CD4-positive, alpha-beta T cell treated with Interleukin-2 at 100 ng/mL for 4 hours (primary cell): ENCODE measurements at places on chromosomes 6 and 20.

DNA sequence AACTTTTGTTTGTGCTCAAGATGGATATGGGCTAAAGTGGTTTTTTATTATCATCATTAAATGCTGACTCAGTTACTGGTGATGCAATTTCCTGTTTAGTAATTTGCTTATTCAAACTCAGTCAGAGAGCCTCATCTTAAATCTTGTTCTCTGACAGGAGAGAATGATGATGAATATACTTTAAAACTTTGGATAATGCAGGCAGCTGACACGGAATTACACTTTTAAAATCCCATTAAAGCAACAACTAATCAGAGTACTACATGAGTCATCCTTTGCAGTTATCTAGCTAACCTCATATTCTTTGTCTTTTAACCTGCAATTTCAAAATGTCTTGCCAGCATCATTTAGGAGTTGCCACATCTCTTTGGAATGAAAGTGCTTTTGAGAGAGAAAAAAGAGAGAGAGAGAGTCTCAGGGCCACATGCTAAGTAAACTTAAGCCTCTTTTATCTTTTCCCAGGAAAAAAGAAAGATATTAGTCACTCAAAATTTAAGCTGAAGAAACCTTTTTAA lies 9.2 kb upstream of the C6orf141 start:
- no peak for DNase-seq

DNA sequence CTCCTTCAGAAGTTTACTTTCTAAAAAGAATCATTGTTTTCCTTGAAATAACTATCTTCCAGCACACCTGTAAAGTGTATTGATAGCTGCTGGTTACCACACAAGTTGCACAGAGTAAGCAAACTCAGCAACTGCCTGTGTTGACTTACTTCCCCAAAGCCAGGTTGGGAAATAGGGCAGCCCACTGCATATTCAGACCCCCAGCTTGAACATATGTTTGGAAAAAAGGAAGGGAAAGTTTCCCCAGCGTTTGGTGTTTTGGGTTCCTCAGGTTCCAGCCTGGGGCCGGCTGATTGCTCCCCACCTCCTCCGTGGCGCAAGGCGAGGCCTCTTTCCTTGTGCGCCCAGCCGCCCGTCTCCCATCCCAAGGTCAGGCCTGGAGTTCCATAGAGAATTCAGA lies 70.1 kb upstream of the QKI start:
- no peak for DNase-seq

- no peak for DNase-seq
These were observed 139.2 kb upstream of the ECI2 start for GRCh38 chr6:4274382-4275082.

DNA sequence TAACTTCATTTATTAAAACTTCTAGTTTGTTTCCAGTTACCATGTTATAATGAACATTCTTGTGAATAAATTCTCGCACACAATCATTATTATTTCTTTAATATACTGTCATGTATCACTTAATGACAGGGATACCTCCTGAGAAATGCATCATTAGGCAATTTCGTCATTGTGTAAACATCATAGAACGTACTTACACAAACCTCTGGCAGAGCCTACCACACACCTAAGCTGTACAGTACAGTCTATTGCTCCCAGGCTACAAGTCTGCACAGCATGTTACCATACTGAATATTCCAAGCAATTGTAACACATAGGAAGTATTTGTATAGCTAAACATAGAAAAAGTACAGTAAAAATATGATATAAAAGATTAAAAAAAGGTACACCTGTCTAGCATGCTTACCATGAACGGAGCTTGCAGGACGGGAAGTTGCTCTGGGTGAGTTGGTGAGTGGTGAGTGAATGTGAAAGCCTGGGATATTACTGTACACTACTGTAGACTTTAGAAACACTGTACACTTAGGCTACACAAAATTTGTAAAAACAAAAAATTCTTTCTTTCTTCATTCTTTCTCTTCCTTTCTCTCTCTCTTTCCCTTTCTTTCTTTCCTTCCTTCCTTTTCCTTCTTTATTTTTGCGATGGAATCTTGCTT lies 268.2 kb upstream of the SOX4 start:
- no peak for DNase-seq

- DNase-seq: peak; percentile 88
These were observed 38.3 kb downstream of the ARHGAP18 start for GRCh38 chr6:129671442-129672340.

DNA sequence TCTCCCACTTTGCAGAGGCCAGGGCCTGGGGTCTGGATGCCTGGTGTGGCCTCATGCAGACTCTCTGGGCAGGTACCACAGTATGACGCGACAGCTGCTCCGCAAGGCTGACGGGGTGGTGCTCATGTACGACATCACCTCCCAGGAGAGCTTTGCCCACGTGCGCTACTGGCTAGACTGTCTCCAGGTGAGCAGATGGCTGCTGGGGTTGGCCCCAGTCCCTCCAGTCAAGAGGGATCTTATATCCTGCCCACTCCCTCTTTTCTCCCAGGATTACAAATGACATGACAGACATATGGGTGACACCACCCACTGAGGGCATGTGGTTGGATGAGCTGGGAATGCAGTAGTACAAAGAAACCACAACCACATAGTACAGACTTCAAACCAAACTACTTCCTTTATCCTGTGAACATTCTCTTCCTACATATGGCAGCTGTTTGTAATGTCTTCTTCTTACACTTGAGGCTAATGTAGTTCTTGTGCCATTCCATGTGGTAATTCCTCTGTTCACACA lies 29.9 kb downstream of the RAB44 start:
- DNase-seq: peak; percentile 2

GRCh38 chr20:21719592-21720214 lies 14.2 kb downstream of the PAX1 start:
- peak; percentile 32 for DNase-seq

DNA sequence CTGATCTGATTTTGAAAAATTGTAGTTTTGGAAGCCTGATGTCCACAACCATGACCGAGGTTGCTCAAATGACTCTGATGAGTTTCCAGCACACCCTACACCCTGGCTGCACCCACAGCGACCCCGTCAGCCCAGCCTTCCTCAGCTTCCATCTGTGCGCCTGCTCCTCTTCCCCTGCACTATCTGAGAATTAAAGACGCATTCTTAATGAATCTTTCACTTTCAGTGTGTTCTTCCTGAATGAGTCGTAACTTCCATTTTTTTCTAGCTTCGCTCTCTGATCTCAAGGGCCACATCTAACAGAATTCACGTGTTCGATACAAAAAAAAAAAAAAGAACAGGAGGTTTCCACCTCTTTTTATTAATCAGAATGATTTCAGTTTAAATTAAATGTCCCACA lies 21.3 kb upstream of the RREB1 start:
- peak; percentile 50 for DNase-seq

- no peak for DNase-seq
These were observed 201.2 kb upstream of the MYLIP start for GRCh38 chr6:15927531-15928225.

- no peak for DNase-seq
These were observed 6.4 kb downstream of the HINT3 start for GRCh38 chr6:125962900-125963497.

DNA sequence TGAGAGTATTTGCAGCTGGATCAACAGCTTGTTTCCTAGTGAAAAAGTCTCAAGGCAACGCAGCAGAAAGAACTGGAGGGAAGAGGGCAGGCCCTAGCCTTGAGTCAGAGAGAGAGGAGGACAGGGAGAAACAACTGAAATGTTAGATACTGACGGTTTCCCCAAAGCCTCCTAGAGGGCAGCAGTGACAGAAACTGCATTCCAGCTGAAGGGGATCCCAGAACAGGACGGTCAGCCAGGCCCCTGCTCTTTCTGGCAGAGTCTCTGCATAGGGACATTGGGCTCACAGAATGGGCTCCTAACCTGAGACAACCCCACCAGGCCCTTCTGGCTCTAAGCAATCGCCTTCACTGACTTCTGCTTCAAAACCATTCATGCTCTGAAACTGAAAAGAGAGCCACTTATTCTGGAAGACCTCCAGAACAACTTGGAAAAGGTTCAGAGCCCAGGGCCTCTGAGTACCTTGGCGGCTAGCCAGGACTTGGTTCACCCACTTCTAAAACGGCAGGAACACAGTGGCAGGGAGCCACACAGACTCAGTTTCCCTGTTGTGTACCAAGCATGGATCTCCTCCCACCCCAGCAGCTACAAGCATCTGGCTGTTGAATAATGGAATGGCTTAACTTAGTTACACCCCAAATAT lies 72.9 kb downstream of the PSMB1 start:
- no peak for DNase-seq

- DNase-seq: no peak
These were observed 5.8 kb downstream of the KIAA0319 start for GRCh38 chr6:24640166-24640565.

GRCh38 chr6:116010386-116010785 lies 50.3 kb downstream of the FRK start:
- no peak for DNase-seq

GRCh38 chr6:147204843-147205311 lies 660 bp downstream of the STXBP5 start:
- peak; percentile 30 for DNase-seq

DNA sequence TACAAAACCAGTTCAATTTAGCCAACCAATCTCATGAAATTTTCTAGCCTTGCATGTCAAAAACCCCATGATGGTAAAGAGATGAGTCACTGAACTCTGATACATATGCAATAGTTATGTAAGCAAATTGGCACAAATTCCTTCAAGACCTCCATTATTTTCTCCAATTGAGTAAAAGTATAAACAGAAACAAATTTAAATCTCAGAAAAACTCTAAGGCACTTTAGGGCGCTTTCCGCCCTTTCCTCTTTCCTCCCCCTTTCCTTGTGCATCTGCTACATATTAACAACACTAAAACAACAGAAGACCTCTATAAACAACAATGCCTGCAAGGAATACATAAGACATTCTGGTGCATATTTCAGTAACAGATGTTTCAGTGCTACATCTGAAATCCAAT lies 48.5 kb downstream of the KIF13A start:
- DNase-seq: no peak

GRCh38 chr6:10861086-10861485 lies 20.8 kb downstream of the GCM2 start:
- no peak for DNase-seq

GRCh38 chr20:9321007-9321406 lies 193.4 kb upstream of the LAMP5 start:
- no peak for DNase-seq

- DNase-seq: no peak
These were observed 27.9 kb upstream of the SGK1 start for GRCh38 chr6:134345789-134346188.

- no peak for DNase-seq
These were observed 54.9 kb downstream of the PRR18 start for GRCh38 chr6:166253281-166253681.

GRCh38 chr6:105951322-105951721 lies 134.8 kb upstream of the PRDM1 start:
- DNase-seq: no peak

DNA sequence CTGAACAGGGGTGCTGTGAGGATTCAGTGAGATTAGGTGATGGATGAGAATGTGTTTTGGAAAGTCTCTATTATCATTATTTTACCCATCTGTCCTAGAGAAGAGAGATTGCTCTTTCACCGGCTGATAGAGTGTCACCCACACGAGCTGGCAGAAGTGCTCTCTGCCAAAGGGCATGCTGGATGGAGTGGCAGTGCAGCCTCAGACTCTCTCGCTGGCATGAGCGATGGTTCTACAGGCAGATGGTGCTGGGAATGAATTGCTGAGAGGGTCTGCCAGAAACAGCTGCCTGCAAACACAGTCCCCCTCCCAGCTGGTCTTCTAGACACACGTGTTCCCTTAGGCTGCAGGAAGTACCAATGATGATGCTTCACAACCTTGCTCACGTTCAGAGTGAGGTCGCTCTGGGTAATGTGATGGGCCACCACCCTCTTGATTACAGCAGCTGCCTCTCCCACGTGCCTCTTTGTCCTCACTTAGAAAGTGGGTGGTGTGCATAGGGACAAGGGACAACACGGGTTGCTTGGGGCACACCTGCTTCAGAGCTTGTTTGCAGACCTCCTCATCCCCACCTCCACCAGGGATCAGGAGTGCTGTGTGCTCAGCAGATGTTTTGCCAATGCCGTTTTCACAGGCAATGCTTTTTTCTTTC lies 84.7 kb downstream of the FOXA2 start:
- DNase-seq: no peak

- DNase-seq: no peak
These were observed 260.0 kb downstream of the FARS2 start for GRCh38 chr6:5521322-5521721.

- no peak for DNase-seq
These were observed 55.3 kb upstream of the ADTRP start for GRCh38 chr6:11833626-11834592.

- DNase-seq: no peak
These were observed 16.5 kb downstream of the SNAI1 start for GRCh38 chr20:49999329-49999728.

- peak; percentile 87 for DNase-seq
These were observed at the start of gene SYTL3 for GRCh38 chr6:158649289-158650143. SYTL3 (plus strand) TSS chr6:158650054; CDS start chr6:158663269, 13,215 bp downstream.

DNA sequence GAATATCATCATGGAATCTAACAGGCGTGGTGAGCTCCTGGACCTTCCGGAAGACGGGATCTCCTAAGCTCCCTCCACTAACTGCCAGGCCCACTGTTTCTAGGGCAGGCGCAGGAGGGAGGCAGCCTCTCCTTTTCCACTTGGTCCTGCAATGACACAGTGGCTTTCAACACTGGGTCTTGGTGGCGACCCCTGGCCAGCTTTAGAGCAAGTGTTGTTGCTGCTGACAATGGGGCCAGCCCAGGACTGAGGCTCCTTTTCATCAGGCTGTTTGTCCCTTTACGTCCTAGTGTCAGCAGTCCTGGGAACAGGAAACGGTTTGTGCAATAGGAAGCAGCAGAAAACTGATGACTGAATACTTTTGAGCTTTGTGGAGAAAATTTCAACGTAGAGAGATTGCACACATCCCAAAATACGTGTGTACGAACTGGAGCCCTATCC lies 9.7 kb upstream of the QKI start:
- DNase-seq: no peak

DNA sequence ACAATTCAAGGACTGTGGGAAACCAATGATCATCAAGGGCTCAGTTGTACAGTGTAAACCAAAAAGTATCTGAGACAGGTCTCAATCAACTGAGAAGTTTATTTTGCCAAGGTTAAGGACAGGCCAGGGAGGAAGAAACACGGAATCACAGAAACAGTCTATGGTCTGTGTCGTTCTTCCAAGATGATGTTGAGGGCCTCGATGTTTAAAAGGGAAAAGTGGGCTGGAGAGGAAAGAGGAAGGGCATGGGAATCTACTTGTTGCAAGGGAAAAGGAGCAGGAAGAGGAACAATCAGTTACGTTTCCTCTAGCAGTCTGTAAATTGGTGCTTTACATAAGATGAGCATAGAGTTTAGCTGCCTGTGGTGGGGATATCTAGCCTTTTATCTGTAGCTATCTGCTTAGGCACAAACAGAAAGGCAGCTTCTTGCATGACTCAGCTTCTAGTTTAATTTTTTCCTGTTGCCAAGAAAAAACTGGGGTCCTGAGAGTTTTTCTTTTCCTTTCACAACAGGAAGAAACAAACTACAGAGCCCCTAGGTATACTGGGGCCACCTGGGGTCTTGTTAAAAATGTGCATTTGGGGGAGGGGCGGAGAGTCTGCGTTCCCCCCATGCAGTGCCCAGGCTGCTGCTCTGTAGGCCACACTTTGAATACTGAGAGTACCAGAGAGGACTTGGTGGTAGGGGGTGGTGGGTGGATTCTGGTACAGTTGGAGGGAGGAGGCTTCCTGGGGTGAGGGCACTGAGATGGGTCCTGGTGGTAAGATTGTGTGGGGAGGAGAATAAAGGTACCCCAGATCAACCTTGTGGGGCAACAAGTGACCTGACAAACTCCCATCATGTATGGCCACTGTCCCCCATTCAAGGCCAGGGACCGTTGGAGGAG lies 35.3 kb upstream of the EZR start:
- peak; percentile 81 for DNase-seq

GRCh38 chr6:15352845-15353244 lies 107.0 kb downstream of the JARID2 start:
- no peak for DNase-seq
